H7 (cell line): ENCODE measurements at places on chromosomes 12 and 14. TPM values are rescaled to one million over a fixed set of nuclear protein-coding genes. Genes with fewer than 3 reads are reported as not detected.
A peak's percentile ranks its signal among the peaks of the same experiment; 100 is the strongest.

- DNase-seq, result no peak
Measured at GRCh38 chr12:127606476-127607015, 660.4 kb upstream of the TMEM132C start.

CCDC177 gene
- 0.04 and 0.17 TPM in 2 replicates for total RNA-seq

GRCh38 chr14:86646125-86646524 is 1116.2 kb downstream of the FLRT2 start:
- DNase-seq, result no peak

- DNase-seq, result no peak
Measured at GRCh38 chr12:33245434-33245833, 194.2 kb downstream of the SYT10 start.

- DNase-seq, result no peak
Measured at GRCh38 chr12:113244047-113244460, 22.8 kb downstream of the TPCN1 start.

- DNase-seq, result no peak
Measured at GRCh38 chr12:124179936-124180607, 114.8 kb upstream of the RFLNA start.

GRCh38 chr14:100560471-100560870 is 26.7 kb downstream of the BEGAIN start:
- DNase-seq, result no peak

DNA sequence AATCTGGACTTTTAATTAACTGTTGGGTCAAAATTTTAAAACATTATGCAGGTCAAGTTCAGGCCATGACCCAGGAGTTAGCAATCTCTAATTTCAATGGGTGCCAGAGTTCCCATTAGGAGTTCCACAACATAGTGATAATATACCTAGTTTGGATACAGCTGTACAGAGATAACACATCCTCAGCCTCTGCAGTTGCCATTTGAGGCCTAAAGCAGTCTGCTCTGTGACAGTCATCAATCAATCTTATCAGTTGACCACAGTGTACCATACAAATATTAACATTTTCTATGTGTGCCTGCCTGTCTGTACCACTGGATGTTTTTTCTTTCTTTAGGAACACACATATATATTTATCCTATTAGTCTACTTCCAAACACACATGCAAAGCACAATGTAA is 54.0 kb upstream of the BBS10 start:
- DNase-seq, result no peak

- DNase-seq, result peak; percentile 90
Measured at GRCh38 chr12:93571365-93571924, 1.0 kb upstream of the SOCS2 start.

- DNase-seq, result peak; percentile 66
Measured at GRCh38 chr14:102507081-102507856, 2.3 kb downstream of the ANKRD9 start.

DNA sequence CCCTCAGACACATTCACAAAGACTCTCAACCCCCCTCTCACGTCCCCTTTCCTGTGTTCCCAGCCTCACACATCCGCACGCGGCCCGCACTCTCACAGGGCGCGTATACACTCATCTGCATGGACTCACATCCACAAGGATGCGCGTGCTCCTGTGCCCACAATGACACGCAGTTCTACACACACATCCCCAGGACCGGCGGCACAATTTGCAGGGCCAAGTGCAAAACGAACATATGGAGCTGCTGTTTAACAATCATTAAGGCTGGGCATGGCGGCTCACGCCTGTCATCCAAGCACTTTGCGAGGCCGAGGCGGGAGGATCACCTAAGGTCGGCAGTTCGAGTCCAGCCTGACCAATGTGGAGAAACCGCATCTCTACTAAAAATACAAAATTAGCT is 36.4 kb upstream of the EML1 start:
- no peak for DNase-seq

- DNase-seq, result no peak
Measured at GRCh38 chr12:100234166-100234565, 32.7 kb downstream of the DEPDC4 start.

DNA sequence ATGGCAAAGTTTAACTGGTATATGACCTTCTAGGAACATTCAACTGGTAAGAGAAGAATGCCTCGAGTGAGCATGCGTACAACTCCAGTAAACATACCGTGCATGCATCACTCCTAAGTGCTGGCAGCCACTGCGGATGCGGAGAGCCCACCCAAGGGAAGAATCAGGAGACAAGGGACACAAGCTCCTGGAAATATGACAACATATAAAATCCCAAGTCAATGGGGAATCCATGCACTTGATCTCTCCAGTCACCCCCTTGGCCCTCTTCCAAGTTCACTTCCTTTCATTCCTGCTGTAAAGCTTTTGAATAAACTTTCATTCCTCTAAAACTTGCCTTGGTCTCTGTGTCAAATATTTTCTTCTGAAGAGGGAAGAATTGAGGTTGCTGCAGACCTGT is 168.7 kb upstream of the TMCC3 start:
- DNase-seq, result no peak

RFX4 gene
- total RNA-seq, result 0.83 and 1.1 TPM in 2 replicates

ADAM21 gene
- total RNA-seq, result 0.03 TPM in 1 of 2 replicates, not detected in the other

GRCh38 chr14:22483863-22484593 is 105.0 kb downstream of the DAD1 start:
- no peak for DNase-seq

CACNA2D4 gene
- 0.03 and 0.22 TPM in 2 replicates for total RNA-seq

PGF gene
- total RNA-seq, result 4.6 and 6.9 TPM in 2 replicates

GRCh38 chr12:20212658-20213555 is 155.4 kb upstream of the PDE3A start:
- peak; percentile 35 for DNase-seq

DNA sequence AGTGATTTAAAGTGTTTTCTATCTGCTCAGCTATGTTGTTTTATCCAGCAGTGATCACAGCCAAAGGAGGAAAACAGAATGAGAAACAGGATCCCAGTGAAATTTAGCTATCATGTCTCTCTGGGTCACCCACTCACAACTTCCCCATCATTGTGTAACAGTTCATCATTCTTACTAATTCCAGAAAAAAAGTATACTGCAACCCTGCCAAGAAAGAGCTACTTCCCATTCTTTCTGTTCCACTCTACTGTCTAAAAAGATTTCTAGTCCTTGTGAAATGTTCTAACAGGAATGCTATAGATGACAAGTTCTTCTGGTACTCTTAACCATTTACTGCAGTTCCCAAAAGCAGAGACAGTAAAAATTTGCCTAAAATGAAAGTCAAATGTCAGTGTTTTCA is 39.2 kb upstream of the CD163 start:
- DNase-seq, result no peak

C1RL gene
- 16.3 and 18.2 TPM in 2 replicates for total RNA-seq

PRIMA1 gene
- 1.4 and 1.6 TPM in 2 replicates for total RNA-seq

AHNAK2 gene
- total RNA-seq, result 2.0 and 2.3 TPM in 2 replicates

DNA sequence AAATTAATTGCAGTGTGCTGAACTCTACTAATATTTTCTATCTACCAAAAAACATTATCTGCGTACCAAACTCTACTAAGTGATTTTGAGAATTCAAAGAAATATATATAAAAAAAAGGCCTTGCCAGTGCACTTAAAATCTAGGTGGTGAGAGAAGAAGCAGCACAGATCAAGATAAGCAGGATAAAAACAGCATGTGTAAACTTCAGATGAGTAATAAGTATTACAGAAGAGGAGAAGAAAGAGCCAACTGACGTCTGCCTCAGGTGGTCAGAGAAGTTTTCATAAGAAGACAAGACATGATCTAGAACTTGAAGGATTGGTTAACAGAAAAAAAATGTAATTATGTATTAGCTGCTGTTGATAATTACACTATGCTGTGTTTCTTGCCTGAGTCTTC is 166.4 kb downstream of the DUSP6 start:
- DNase-seq, result no peak

GRCh38 chr14:30142216-30142615 is 214.6 kb upstream of the PRKD1 start:
- DNase-seq, result no peak

GRCh38 chr12:104657726-104658484 is 201.2 kb downstream of the CHST11 start:
- DNase-seq, result no peak

PLA2G1B gene
- not detected in 2 replicates for total RNA-seq

DNA sequence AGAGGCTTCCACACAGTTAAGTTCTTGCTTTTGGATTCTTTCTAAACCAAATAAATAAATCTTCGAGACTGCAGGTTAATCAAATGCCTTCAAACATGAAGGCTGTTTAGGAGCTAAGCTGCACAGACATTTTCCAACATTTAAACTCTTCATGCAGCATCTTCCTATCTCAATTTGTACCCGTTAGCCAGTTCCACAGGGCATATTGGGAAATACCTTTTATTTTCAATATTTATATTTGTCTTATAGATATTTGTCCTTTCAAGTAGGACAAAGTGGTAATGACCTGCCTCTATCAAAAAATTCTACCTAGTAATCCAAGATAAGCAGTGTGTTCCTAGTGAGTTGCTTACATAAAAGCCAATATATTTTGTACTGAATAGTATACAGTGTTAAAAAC is 373.6 kb downstream of the DIO2 start:
- DNase-seq, result no peak

TTC6 gene
- 0.59 and 0.90 TPM in 2 replicates for total RNA-seq

GRCh38 chr12:51011955-51012354 is 14.2 kb downstream of the SLC11A2 start:
- DNase-seq, result no peak

GRCh38 chr12:32824596-32824995 is 68.9 kb upstream of the YARS2 start:
- DNase-seq, result no peak

GRCh38 chr14:49014476-49014875 is 571.7 kb downstream of the RPS29 start:
- DNase-seq, result no peak

GRCh38 chr12:3259973-3260372 is 182.8 kb downstream of the TSPAN9 start:
- DNase-seq, result no peak

ACOT6 gene
- total RNA-seq, result not detected in 2 replicates

USP5 gene
- 103 and 112 TPM in 2 replicates for total RNA-seq

CLEC1B gene
- total RNA-seq, result not detected in 2 replicates

GRCh38 chr14:61765225-61765943 is 3.2 kb downstream of the SNAPC1 start:
- no peak for DNase-seq

DIO2 gene
- total RNA-seq, result not detected in 2 replicates

PLEKHD1 gene
- total RNA-seq, result 0.10 and 0.37 TPM in 2 replicates

GRCh38 chr12:42611571-42612230 is 22.2 kb upstream of the PRICKLE1 start:
- no peak for DNase-seq

GRCh38 chr12:71041476-71041875 is 116.3 kb downstream of the TSPAN8 start:
- no peak for DNase-seq

DNA sequence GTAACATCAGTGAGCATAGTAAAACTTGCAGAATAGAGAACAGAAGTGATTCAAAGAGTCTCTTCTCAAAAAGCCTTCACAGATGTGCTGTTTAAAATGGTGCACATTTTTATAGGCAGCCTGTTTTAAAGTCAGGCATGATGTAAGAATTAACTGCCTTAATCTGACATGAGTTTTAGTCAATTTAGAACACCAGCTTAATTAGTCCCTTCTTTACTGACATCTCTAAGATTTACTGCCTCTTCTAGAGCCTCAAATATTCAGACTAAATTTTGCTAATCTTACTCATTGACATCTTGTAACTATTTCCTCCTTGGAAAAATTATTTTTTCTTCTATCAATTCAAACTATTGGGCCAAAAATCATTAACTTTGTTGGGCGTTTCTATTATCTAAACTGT is 782.5 kb downstream of the C12orf50 start:
- no peak for DNase-seq

DNA sequence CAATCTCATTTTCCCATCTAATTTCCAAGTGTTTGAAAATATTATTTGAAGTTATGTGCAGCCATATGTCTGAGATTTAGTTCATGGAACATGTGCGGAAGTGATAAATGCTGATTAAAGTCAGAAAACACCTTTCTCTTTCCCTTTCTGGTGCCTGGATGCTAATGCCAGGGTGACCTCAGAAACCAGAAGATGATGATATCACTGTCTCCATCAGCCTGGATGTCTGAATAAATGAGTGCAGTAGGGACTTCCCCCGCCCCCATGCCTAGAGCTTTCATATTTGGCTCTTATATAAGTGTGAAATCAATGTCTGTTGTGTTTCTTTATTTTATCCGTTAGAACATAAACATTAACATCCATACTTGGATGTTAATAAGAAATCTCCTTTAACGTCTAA is 261.9 kb upstream of the LRIG3 start:
- DNase-seq, result no peak

- DNase-seq, result no peak
Measured at GRCh38 chr12:93785249-93786010, 108.3 kb downstream of the CRADD start.

SLC7A8 gene
- total RNA-seq, result 66.7 and 79.1 TPM in 2 replicates

TC2N gene
- total RNA-seq, result 6.7 and 11.5 TPM in 2 replicates

- DNase-seq, result no peak
Measured at GRCh38 chr12:21725731-21726130, 48.8 kb downstream of the KCNJ8 start.

- DNase-seq, result no peak
Measured at GRCh38 chr12:20629414-20630156, 65.5 kb upstream of the SLCO1C1 start.

- DNase-seq, result no peak
Measured at GRCh38 chr14:48725051-48725734, 861.0 kb downstream of the RPS29 start.

P3H3 gene
- 38.0 and 46.9 TPM in 2 replicates for total RNA-seq

- no peak for DNase-seq
Measured at GRCh38 chr12:116291218-116291617, 13.7 kb upstream of the MED13L start.

- DNase-seq, result no peak
Measured at GRCh38 chr12:104801427-104801826, 156.7 kb downstream of the SLC41A2 start.

DNA sequence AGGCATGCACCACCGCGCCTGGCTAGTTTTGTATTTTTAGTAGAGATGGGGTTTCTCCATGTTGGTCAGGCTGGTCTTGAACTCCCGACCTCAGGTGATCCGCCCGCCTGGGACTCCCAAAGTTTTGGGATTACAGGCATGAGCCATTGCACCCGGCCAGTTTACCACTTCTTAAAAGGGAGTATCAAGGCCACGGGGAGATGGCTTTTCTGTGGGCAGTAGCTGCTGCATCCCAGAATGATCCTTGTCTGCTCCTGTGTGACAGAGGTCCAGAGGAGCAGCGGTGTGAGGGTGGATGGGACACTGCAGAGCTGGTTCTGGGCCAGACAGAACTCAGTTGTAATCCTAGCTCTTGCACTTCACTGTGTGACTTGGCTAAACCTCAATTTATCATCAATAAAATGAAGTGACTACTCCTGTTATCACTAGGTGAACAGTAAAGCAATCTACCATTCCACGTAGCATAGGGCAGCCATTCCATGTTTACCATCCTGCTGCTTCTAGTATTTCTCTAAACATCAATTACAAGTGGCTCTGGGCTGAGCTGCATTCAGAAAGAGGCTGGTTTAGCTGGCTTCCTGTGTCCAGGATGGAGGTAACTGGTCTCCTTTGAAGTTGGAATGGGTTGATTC is 3.0 kb upstream of the NPFF start:
- no peak for DNase-seq
